ENCODE measurements at places on chromosomes 13 and 19. TPM values are rescaled to one million over a fixed set of nuclear protein-coding genes. Genes with fewer than 3 reads are reported as not detected.

DNA sequence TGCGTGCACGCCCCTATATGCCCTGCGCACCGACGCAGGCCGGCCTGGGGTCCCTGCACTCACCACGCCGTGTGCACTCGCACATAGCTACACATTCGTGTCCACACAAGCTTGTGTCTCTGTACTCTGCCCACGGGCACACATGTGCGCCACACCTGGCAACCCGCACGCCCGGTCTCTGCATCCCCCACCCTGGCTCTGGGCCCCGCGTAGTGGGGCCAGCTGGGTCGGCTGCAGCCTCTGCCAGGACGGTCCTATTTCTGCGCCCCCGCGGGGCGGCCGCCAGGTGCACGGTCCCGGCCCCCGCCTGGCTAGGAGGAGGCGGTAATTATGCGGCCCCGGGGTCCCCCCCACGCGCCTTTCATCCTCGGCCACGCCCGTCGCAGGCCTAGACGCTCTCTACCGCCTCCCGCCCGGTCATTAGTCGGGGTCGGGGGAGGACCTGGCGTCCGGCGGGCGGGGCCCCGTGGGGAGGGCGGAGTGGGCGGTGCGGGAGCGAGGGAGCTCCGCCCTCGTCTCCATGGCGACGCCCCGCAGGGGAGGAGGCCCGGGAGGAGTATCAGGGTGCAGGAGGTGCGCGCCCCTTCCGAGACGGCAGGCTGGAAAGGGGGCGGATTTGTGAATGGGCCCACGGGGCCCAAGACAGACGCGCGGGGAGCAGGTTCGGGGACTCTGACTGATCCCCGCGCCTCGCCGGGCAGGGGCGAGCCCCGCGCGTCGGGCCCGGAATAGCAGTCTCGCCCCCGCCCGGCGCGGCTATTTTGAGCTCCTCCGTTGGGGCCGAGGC is 2.8 kb upstream of the CIRBP start:
- DNase-seq: peak; percentile 93

DNA sequence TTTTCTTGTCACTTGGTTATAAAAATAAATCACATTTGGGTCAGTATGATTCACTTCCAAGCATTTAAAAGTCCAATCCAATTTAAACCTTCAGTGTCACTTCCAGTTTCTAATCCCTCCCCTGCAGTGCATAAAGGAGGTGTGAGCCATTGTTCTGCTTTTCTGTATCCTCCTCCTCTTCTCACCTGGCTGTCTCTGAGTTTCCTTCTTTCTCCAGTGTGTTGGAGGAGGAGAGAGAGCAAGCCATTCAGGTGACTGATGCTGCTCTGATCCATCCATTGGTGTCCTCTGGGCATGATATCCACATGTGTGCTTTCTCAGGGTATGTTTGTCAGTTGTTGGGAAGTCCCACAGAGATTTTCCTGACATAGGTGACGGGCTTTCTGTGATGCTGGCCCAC is 1.2 kb downstream of the NUDT15 start:
- DNase-seq: no peak

DNA sequence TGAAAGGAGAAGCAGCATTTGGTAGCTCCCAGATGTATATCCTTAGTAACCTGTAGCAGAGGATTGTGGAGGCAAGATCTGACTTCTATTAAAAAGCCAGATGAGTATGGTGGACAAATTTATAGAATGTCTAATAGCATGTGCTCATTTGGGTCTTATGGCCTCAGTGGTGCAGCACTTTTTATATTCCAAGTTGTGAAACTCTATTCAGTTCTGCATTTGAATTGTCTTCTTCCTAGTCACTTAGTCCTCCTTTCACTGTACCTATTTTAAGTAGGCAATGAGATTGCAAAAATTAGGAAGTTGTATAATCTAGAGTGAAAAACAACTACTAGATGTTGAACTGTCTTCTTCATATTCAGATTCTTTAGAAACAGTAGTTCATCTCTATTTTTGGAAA is 412.5 kb upstream of the PCDH9 start:
- no peak for DNase-seq

GRCh38 chr13:104140552-104140951 is 1074.3 kb upstream of the SLC10A2 start:
- DNase-seq: no peak

DNA sequence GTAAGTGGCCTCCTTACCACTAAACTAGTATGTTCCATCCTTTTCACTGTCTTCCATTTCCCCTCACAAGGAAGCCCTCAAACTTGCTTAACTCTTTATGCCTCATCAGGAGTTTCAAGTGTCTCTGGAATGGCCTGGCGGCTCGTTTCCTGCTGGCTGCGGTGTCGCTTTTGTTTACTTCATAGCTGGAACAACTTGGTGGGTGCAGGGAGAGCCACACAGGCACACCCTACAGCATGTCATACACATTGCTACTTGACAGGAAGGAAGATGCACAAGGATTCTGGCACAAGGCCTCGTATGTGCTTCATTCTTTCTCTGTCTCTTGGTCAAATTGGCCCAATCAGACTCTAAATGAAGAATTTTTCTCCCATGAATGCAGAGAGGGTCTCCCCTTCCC is 488.3 kb downstream of the FOXO1 start:
- no peak for DNase-seq

GRCh38 chr13:39102981-39103490 is 64.8 kb downstream of the NHLRC3 start:
- DNase-seq: no peak

The FCAR gene
- total RNA-seq: 0.65 TPM

The SOHLH2 gene
- total RNA-seq: 0.46 TPM

The SOX1 gene
- total RNA-seq: not detected
